ENCODE measurements at places on chromosomes 2 and 18. TPM values are rescaled to one million over a fixed set of nuclear protein-coding genes. Genes with fewer than 3 reads are reported as not detected.

Gene KRTCAP3
- total RNA-seq, result not detected

- no peak for DNase-seq
Observed at GRCh38 chr2:70835643-70836042, at the start of gene CD207. Gene CD207, minus strand, starts transcription at chr2:70835816. Its CDS starts 40 bp downstream, at chr2:70835776.

Gene LRP1B
- not detected for total RNA-seq

DNA sequence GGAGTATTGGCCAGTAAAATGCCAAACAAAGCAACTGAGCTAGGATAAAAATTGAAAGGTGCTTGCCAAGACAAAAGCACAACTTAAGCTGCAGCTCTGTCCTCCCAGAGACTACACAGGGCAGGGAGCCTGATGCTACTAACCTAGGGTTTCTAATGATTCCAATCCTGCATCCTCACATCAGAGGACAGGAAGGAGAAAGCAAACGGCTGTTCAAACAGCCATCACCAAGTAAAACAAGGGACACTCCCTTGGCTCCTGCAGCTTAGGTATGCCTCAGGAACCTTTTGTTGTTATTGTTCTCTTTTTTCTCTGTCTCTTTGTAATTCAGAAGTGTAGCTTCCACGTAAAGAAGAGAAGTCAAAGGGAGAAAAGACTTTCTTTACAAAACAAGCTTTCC, 99.5 kb downstream of the TCF4 start:
- no peak for DNase-seq
